ENCODE measurements at places on chromosomes 1 and 21.

- DNase-seq = no peak
These were observed 91.1 kb upstream of the RAB3GAP2 start for GRCh38 chr1:220363196-220363837.

DNA sequence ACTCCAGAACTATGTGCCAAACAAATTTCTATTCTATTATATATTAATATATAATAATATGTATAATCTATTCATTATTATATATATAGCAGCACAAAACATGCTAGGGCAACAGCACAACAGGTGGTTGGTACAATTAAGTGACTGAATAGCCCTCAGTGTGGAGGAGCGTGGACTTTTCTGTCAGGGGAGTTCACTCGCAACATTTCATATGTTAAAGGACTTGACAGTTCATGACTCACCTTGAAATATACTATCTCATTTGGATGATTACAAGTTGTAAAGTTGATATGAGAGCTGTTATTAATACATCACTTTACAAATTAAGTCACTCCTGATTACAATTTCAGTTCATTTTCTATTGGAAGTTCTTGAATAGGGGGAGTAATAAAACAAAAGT, 178.4 kb downstream of the LHX8 start:
- no peak for DNase-seq

- no peak for DNase-seq
These were observed 60.5 kb downstream of the CLIC4 start for GRCh38 chr1:24805534-24806301.

DNA sequence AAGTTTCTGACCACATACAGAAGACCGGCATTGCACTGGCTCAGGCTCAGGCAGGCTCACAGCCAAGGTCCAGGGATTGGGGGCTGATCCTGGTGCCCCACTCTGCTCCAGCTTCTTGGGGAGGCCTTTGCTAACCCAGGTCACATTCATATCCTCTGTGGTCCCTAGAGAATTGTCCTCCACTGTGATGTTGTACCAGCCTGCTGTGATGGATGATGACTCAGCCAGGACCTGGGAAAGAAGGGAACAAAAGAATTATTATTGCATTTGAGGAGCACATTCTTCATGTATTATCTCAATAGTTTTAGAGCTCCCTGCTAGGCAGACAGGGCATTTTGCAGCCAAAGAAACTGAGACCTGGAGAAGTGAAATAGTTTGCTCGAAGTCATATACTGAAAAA, 114.3 kb upstream of the ETV3 start:
- DNase-seq = no peak

- no peak for DNase-seq
These were observed 9.6 kb downstream of the FCRL5 start for GRCh38 chr1:157542676-157543075.

DNA sequence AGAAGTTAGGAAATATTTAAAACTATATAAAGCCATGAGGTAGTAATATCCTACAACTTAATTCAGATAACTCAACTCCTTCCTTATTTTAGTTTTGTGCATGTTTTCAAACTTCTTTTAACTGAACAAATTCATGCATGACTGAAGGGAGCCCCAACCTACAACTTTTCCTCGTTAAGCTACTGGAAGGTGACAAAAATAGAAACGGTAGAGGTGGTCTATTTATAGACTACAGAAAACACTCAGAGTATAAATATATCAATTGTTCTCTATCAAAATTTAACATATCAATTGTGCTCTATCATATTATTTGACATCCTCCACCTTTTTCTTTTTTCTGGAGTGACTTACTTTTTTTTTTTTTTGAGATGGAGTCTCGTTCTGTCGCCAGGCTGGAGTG, 16.8 kb downstream of the SYNJ1 start:
- DNase-seq = no peak

DNA sequence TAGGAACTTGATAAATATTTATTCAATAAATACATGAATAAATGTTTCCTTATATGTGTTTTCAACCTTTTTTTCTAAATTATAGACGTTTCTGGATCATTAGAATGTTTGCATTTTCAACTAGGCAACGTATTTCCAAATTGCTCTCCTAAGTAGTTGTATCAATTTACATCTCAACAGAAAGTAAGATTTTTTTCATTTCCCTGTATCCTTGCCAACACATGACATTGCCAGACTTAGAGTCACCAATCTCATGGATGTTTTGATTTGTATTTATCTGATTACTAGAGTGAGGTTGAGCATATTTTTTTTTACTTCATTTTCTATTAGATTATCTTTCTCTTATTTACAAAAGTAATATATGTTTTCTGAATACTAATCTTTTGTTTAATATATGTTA, 22.2 kb upstream of the SMG7 start:
- no peak for DNase-seq

DNA sequence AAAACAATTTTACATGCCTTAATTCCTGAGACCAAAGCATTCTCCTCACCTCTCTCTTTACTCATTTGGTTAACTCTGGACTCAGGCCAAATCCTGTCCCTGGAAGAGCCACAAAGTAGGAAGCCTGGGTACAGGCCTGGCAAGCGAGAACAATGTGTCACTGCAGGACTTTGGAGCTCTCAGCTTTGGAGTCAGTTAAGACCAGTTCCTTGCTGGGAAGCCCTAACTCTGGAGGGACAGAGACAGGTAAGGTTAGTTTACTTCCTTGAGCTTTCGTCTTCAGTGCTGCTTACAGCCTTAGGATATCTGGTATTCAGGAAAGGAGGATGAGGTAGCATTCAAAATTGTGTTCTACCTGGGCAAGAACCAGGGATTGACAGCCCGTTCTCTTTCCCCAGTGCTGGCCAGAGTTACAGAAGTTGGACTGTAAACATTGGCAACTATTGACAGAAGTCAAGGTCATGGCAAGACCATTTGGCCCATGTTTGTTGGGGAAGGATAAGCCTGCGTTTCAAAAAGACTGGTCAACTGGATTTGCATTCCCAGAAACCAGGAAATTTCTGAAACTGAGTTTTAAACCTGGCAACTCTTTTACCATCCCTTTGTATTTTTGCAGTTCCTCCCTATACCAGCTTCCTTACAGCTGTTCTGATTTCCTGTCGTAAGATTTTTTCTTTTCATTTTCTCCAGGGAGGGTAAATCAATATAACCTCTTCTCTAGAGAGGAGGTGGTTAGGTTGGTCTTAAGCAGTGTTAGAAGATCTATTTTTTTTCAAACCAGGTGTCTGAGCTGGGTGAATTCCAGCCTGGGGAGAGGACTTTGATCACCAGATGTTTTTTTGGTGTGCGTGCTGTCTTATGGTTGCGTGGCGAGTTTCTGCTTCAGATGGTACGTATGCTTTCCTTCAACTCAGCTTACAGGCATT, at the start of gene C4BPB:
Gene C4BPB (plus strand): TSS at position 160 of the 926 bp plus-strand sequence. CDS start 672 bp downstream, at position 832.
- DNase-seq = no peak

DNA sequence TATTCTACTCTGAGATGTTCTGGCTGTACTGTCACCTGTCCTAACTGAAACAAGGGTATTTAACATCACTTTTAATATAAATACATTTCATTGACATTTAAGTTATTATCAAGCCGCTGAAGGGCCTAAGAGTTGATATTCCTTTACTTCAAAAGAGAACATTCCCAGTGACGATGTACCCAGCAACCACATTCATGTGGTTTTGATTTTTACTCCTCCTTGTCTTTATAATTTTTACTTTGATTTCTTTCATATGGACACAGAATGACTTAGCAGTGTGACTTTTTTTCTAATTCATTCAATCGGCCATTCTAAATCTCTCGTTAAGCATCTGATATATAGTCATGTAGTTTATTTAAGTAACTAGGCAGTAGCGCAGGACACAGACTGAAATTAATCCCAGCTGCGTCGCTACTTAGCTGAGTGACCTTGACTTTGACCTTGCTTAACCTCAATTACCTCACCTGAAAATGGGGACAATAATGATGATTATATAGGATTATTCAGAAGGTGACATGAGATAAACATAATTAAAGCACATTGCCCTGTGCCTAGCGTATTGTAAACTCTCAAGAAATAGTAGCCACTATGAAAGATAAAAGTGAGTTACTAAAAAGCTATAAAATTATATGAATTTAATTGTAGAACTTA, 476.6 kb downstream of the SETD4 start:
- no peak for DNase-seq

GRCh38 chr1:160085686-160086455, 4.5 kb downstream of the KCNJ9 start:
- DNase-seq = peak; percentile 43
